ENCODE measurements at places on chromosomes 7 and 10. TPM values are rescaled to one million over a fixed set of nuclear protein-coding genes. Genes with fewer than 3 reads are reported as not detected.

Gene AMZ1
- not detected for polyA plus RNA-seq

DNA sequence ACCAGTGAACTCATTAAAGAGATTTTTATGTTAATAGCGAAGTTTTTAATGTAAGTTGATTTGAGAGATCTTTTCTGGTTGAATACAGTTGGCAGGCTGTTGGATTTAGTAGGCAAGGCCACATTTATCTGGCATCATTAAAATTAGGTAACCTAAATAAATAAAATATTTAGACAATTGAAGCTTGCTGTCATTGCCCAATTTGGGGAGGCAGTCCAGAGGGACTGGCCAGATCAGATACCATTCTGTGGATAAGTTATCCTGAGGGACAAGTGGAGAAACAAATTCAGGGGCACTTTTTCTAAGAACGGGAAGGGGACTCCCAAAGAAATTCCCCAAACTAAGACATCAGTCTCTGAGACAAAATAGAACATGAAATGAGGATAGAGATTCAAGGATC lies 397.8 kb downstream of the GFRA1 start:
- no peaks in the 10 kb centered on the region for H3K4me1 ChIP-seq
- no peaks in the 10 kb centered on the region for H3K27me3 ChIP-seq
- no peak for DNase-seq
- H3K4me3 ChIP-seq, result no peak overlapping the region
- no peak overlapping the region for H3K27ac ChIP-seq
- H3K36me3 ChIP-seq, result no peaks in the 10 kb centered on the region

GRCh38 chr7:51949726-51950644 lies 633.4 kb upstream of the COBL start:
- peaks cover 2% of the 10 kb centered on the region for H3K27me3 ChIP-seq
- H3K27ac ChIP-seq, result no peak overlapping the region
- no peak for DNase-seq
- H3K36me3 ChIP-seq, result no peaks in the 10 kb centered on the region
- H3K4me1 ChIP-seq, result no peaks in the 10 kb centered on the region

DNA sequence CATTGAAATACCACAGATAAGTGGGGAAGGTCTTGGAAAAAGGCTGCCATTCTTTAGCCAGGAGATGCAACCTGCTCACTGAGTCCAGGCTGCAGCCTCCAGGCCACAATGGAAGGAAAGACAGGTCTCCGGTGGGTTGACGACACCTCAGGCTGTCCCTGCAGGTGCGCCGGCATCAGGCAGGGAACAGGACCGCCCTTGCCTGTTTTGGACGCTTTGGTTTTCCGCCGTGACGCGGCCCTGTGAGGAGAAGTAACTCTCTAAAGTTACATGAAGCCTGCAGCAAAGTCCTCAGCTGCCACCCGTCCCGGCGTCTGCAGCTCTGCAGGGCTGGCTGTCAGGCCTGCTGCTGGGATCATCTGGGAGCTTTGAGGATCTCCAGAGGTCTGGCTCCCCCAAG lies 147.0 kb downstream of the WDR37 start:
- H3K27ac ChIP-seq, result no peak overlapping the region
- H3K4me1 ChIP-seq, result no peaks in the 10 kb centered on the region
- no peaks in the 10 kb centered on the region for H3K36me3 ChIP-seq
- no peak overlapping the region for H3K4me3 ChIP-seq
- H3K27me3 ChIP-seq, result peaks cover 2% of the 10 kb centered on the region
- DNase-seq, result no peak

DNA sequence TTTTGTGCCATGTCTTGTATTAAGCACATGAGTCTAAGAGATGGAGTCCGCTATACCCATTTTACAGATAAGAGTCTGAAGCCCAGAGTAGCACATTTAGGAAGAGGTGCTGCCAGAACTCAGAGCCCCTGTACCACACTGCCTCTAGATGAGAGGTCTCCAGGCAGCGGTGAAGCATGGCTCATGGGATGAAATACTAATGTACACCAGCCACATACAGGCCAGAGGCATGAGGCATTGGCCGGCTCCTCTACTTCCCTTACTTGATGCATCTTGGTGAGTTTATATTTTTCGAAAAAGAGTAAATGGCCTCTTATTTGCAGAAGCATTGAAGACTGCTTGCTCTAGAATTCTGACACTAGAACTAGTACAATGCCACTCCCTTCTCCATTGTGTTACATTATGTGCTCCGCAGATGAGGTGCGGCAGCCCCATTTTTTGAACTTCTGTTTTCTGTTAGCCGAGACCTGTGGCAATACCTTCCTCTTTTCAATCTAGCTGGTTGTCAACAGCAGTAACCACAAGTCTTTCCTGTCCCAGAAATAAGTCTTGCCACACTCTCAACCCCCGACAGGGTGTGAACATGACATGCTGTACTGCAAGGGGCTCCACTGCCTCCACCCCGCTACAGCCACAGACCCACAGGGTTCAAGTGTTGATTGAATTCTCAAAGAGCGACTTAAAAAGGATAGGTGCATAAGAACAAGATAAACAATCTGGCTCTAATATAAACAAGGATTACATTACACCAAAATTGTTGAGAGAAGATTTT lies 145.3 kb downstream of the CELF2 start:
- peaks cover 65% of the 10 kb centered on the region for H3K4me1 ChIP-seq
- H3K27ac ChIP-seq, result peak overlapping the region; percentile 99
- H3K36me3 ChIP-seq, result peaks cover 16% of the 10 kb centered on the region

DNA sequence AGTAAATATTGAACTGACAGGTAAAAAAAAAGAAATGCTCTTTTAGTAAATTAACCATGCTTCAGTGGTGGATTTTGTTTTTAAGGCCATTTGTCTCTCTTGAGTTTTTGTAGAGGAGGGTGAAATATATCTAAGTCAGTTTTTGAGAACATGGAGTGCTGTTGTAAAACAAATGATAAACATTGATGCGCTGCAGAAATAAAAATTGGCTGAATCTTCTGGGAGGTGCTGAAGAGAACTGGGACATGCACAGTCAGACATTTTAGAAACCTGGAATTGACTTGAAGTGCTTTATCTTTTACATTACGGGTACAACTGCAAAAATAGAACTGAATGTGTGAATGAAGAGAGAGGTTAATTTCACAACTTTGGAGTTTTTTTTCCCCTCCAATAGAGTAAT lies 203.0 kb upstream of the HDAC9 start:
- H3K27me3 ChIP-seq, result no peaks in the 10 kb centered on the region
- H3K27ac ChIP-seq, result peak overlapping the region; percentile 68
- H3K4me1 ChIP-seq, result peaks cover 68% of the 10 kb centered on the region
- peaks cover 5% of the 10 kb centered on the region for H3K36me3 ChIP-seq
- H3K4me3 ChIP-seq, result peak overlapping the region; percentile 67
- no peak for DNase-seq

- H3K27me3 ChIP-seq, result no peaks in the 10 kb centered on the region
- H3K27ac ChIP-seq, result no peak overlapping the region
- no peak overlapping the region for H3K4me3 ChIP-seq
- H3K36me3 ChIP-seq, result no peaks in the 10 kb centered on the region
- no peaks in the 10 kb centered on the region for H3K4me1 ChIP-seq
- no peak for DNase-seq
Measured at GRCh38 chr10:126921974-126922525, 16.8 kb downstream of the DOCK1 start.

- H3K36me3 ChIP-seq, result no peaks in the 10 kb centered on the region
- H3K27ac ChIP-seq, result no peak overlapping the region
- peaks cover 2% of the 10 kb centered on the region for H3K27me3 ChIP-seq
- DNase-seq, result no peak
Measured at GRCh38 chr7:156504006-156504405, 136.6 kb upstream of the RNF32 start.

- H3K4me3 ChIP-seq, result no peak overlapping the region
- H3K27ac ChIP-seq, result no peak overlapping the region
- peaks cover 11% of the 10 kb centered on the region for H3K4me1 ChIP-seq
- DNase-seq, result no peak
- H3K36me3 ChIP-seq, result peaks cover 76% of the 10 kb centered on the region
- no peaks in the 10 kb centered on the region for H3K27me3 ChIP-seq
Measured at GRCh38 chr7:30604901-30605300, 10.2 kb downstream of the GARS1 start.

GRCh38 chr7:131255242-131255641 lies 72.4 kb upstream of the MKLN1 start:
- DNase-seq, result no peak
- no peak overlapping the region for H3K4me3 ChIP-seq
- H3K4me1 ChIP-seq, result no peaks in the 10 kb centered on the region
- H3K27me3 ChIP-seq, result peaks cover 12% of the 10 kb centered on the region
- peaks cover 8% of the 10 kb centered on the region for H3K36me3 ChIP-seq
- no peak overlapping the region for H3K27ac ChIP-seq

GRCh38 chr7:151008143-151008510 lies 16.2 kb downstream of the ATG9B start:
- H3K36me3 ChIP-seq, result no peaks in the 10 kb centered on the region
- peak overlapping the region; percentile 80 for H3K27ac ChIP-seq
- no peak for DNase-seq
- peaks cover 21% of the 10 kb centered on the region for H3K27me3 ChIP-seq
- H3K4me1 ChIP-seq, result peaks cover 57% of the 10 kb centered on the region

- peak overlapping the region; percentile 87 for H3K27ac ChIP-seq
- DNase-seq, result peak; percentile 45
- no peaks in the 10 kb centered on the region for H3K36me3 ChIP-seq
- H3K4me3 ChIP-seq, result peak overlapping the region; percentile 88
- peaks cover 16% of the 10 kb centered on the region for H3K27me3 ChIP-seq
- H3K4me1 ChIP-seq, result peaks cover 6% of the 10 kb centered on the region
Measured at GRCh38 chr7:100745184-100745583, 11.8 kb downstream of the ZAN start.

- H3K4me3 ChIP-seq, result no peak overlapping the region
- DNase-seq, result no peak
- no peaks in the 10 kb centered on the region for H3K36me3 ChIP-seq
- H3K4me1 ChIP-seq, result peaks cover 13% of the 10 kb centered on the region
Measured at GRCh38 chr7:155451840-155452239, 6.1 kb upstream of the EN2 start.

GRCh38 chr7:146249272-146249671 lies 132.7 kb downstream of the CNTNAP2 start:
- H3K4me1 ChIP-seq, result no peaks in the 10 kb centered on the region
- no peak for DNase-seq
- H3K36me3 ChIP-seq, result peaks cover 5% of the 10 kb centered on the region

DNA sequence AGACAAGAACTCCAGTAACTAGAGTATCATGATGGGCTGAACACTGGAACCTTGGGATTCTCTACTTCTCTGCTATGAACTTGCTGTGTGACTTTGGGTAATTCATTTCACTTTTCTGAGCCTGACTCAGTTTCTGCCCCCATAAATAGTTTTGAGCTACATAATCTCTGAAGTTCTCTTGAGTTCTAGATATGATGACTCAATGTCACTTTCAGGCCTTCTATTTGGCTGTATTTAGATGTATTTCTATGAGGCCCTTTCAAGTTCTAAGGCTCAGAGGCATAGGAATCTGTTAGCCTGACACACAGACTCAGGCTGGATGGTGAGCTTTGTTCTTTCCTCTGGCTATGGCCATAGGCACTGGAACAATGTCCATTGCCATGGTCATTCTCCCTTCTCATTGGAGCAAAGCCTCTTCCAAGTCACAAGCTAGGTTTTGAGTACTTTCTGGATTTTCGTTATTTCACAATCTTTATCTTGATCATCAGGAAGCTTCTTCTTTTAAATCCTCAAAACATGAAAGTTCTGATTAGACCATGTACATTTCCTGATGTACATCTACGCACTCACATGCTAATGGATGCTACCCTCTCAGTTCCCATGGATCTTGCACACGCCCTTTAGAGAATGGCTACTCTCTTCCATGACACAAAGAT lies 101.6 kb downstream of the TES start:
- DNase-seq, result no peak
- peaks cover 6% of the 10 kb centered on the region for H3K27me3 ChIP-seq
- H3K27ac ChIP-seq, result no peak overlapping the region
- H3K4me3 ChIP-seq, result no peak overlapping the region
- H3K36me3 ChIP-seq, result no peaks in the 10 kb centered on the region
- no peaks in the 10 kb centered on the region for H3K4me1 ChIP-seq
